ENCODE measurements at places on chromosomes 6 and 20. TPM values are rescaled to one million over a fixed set of nuclear protein-coding genes. Genes with fewer than 3 reads are reported as not detected.

The COL9A3 gene
- total RNA-seq = 0.45 TPM

The TOX2 gene
- total RNA-seq = 1.8 TPM

The GGT7 gene
- total RNA-seq = 3.5 TPM

The KCNK5 gene
- 30.8 TPM for total RNA-seq

The SLC17A9 gene
- total RNA-seq = 34.1 TPM

The GPLD1 gene
- total RNA-seq = 0.42 TPM

The TCP11 gene
- not detected for total RNA-seq

The SPDEF gene
- not detected for total RNA-seq

The KCNK17 gene
- total RNA-seq = not detected

The SAYSD1 gene
- total RNA-seq = 9.1 TPM

The AVP gene
- not detected for total RNA-seq

GRCh38 chr6:137188855-137189254 is 15.4 kb upstream of the IL22RA2 start:
- DNase-seq = no peak

DNA sequence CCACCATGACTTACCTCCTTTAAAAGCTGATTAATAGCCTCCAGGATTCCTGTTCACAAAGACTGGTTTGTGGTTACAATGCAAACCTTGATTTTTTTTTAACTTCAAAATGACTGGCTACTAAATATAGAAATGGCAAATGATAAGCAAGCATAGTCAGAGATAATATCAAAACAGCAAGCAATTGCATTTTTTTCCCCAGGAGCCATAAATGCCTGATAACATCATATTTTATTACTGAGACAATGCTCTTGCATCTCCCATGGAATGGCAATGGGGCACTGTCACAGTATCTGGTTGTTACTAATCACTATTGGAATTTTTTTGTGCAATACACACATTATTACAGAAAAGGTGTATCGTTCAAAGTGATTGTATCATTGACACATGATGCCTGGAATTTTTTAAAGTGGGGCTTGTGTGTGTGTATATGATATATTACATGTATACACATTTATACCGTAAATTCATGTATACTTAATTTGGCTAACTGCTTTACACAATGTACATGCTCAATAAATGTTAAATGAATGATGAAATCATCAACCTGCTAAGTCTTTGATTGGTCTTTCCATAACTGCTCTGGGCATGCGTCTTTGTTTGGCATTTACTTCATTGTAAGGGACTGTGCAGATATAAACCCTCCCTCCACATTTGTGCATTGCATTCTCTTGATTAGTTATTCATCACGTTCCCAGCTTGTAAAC is 980 bp upstream of the SALL4 start:
- DNase-seq = no peak

DNA sequence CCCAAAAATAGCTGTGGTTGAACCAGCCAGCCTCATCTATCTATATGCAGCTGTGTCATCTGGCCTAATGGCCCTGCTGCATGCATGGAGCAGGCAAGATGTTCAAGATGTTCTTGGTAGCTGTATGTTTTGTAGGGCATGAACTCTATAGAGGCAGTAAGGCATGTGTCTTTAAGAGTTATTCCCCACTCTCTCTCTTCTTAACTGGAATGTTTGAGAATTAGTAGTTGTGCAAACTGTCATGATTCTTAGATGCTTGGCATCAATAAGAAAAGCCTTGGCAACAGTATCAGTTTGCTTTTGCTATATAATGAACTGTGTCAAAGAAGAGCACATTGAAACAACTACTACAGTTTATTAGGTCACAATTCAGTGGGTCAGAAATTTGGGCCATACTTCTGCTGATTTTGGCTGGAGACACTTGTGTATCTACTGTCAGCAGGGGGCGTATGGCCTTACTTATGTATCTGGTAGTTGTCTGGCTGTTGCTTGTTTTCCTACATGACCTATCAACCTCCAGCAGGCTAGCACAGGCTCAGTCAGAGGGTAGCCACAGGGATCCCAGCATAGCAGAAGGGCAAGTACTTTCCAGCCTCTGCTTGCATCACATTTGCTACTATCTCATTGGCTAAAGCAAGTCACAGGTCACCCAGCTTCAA is 56.1 kb upstream of the LAMP5 start:
- DNase-seq = no peak

DNA sequence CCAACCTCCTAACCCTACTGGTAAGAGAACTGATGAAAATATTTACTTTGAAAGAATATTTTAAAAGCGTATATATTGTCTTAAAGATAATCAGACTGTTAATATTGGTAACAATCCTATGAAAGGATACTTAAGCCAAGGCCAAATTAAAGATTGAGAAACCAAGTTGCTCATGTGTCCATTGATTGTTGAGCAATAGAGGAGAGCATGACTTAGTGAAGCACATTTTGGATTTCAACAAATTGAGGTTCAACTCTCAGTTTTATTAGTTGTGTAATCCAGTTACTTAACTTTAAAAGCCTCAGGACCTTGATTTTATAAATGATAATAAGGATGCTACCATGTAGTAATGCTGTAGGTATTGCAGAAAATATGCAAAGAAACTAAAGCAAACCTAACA is 56.8 kb downstream of the PRL start:
- no peak for DNase-seq

DNA sequence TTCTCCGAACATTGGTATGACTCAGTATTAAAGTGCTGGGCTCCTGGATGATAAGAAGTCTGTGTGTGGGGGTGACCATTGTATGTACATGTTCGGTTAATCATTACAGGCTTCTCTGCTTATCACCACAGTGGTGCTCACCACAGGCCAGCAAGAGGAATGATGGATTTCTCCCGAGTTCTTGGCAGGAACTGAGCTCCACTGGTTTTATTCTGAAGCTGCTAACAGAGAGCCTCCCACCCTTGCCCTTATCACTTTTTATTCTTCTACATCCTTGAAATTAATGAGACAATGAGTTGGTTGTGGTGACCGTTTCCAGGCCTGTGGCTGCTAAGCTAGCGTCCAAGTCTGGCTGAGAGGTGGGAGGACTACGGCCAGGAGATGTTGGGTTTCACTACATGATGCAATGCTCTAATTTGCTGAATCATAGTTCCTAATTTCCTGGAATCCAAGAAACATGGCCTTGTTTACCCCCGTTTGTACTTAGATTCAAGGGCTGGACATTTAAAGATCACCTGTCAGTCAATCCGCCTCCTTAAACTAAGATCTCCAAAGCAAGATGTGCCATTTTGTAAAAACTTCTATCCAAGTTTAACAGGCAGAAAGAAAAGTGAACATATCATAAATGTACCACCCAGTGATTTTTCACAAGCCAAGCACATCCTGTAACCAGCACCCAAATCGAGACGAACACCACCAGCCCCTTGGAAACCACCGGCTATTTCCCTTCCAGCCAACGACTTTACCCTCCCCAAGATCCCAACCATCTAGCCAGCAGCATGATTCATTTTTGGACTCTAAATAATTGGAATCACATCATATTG is 172.5 kb downstream of the FOXA2 start:
- no peak for DNase-seq

DNA sequence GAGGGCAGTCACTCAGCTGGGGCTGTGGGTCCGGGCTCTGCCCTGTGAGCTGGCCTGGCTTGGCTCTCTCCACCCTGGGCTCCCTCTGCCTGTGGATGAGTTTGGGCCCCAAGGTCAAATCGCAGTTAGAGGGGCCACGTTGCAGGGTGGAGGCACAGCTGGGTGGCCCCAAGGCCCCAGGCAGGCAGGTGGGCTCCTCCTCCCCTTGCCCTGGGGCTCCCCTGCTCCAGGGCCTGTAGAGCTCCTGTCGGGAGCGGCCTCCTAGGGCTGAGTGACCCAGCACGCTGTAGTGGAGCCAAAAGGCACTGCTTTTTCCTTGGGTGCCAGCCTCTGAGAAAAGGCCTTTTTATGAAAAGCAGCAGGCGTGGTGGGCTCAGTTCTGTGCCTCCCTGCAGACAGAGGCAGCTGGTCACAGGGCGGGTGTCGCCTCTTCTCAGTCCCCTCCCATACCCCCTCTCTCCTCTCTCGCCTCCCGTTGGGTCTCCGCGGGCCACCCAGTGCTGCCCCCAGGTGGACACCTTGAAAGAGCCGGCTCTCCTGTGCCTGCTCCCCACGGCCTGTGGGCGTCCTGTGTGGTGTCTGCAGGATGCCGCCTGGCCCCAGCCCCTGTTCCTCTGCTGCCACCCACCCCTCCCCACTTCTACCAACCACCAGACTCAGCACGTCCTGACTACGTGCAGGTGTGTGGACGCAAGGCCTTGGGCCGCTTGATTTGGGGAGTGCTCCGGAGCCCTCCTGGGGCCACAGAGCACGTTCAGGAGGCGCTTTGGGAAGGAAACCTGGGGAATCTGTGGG is 13.2 kb downstream of the SS18L1 start:
- DNase-seq = peak; percentile 77

DNA sequence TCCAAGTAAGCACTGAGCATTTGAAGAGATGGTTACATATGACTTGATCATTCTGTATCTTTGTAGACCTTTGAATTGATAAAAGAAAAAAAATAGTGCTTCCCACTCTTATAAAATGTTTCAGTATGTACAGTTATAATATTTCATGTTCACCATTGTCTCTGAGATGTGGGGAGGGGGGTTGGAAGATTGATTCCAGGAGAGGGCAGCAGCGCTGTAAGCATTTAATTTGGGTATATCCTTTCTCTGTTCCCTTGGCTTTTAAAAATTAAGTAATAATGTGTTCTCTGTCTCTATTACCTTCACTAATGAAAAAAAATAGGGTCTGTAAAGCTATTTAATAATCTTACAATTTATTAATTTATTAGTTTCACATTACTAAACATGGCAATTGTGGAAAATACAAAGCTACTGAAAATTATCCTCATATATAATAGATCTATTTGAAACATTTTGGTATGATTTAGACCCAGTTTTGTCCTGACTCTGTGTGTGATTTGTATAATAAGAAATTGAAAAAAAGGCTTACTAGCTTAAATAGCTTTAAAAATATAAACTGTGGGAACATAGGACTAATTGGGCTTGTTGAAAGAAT is 341.2 kb downstream of the CDKAL1 start:
- no peak for DNase-seq

- DNase-seq = no peak
Observed at GRCh38 chr6:98831959-98832283, 2.5 kb upstream of the POU3F2 start.

GRCh38 chr6:157346373-157346772 is 23.1 kb upstream of the TMEM242 start:
- DNase-seq = no peak

DNA sequence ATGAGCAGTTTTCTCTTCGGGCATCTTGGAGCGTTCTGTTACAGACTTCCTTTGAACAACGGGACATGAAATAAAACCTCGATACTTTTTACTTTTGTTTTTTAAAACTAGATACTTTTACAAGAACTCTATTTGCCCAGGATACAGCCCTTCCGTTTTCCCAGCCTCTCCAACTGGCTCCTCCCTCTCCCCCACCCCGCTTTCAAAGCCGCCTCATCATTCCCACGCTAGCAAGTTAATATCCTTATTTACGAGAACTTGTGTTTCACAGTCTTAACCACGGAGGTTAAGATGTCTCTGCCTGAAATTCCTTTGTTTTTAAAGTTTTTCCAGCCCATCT is 241 bp upstream of the CFAP206 start:
- no peak for DNase-seq

GRCh38 chr6:112331306-112331705 is 15.8 kb upstream of the RFPL4B start:
- no peak for DNase-seq

GRCh38 chr6:109091314-109092024 is 3.2 kb downstream of the SESN1 start:
- DNase-seq = no peak

DNA sequence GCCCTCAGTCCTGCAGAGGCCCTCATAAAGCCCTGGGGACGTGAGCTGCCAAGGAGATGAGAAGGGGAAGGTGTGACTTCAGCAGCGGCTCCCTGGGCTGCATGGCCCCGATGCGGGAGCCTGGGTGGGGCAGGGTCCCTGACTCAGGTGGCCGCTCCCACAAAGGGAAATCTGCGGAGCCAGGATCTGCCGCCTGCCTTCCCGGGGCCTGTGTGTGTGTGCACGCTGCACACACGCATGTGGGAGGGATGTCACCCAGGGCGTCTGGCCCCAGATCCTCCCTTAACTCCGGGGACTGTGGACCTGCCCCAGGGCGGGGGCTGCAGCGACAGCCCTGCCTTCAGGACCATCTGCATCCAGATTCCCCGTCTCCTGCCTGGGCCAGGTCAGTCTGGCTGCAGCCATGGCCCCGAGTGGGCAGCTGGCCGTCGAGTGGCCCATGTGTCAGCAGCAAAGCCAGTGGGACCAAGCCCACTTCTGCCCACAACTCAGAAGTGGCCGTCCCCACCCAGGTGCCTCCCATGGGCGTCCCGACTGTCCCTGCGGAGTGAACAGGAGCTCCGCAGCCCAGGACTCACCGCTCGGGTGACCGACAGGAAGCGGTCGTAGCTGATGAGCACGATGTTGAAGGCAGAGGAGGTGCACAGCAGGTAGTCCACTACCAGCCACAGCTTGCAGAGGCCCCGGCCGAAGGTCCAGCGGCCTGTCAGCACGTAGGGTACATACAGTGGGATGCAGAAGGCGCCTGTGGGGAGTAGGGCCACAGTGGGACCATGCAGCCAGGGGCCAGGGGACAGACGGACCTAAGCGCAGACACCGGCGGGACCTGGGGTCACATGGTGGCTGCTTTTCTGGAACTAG is 1.9 kb downstream of the HRH3 start:
- DNase-seq = no peak

DNA sequence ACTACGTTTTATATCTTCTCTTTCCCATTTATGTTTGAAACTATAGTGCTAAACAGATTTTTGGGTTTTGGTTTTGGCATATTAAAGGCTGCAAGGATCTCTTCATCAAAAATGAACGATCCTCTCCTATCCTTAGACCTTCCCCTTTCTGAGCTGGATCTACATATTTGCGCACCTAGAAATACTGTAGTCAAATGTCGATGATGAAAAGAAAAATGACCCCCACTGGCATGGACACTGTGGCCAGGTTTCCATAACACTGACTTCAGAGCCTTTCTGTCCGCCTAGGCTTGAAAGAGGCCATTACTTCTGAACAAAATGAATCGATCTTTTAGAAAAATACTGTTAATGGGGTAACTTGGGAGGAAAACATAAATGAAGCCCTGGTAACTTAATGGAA is 5.8 kb downstream of the FLRT3 start:
- DNase-seq = no peak

- DNase-seq = no peak
Observed at GRCh38 chr6:157713451-157714152, 109.4 kb upstream of the SNX9 start.
